Amygdala (tissue), 56 donors: ENCODE measurements at places on chromosomes 6 and 20.

DNA sequence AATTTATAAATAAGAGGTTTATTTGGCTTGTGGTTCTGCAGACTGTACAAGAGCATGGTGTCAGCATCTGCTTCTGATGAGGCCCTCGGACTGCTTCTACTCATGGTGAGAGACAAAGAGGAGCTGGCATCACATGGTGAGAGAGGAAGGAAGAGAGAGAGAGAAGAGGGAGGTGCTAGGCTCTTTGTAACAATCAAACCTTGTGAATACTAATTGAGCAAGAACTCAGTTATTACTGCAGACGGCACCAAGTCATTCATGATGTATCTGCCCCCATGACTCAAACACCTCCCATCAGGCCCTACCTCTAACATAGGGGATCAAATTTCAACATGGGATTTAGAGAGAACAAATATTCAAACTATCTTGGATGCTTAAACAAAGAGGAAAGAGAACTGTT, 6.3 kb upstream of the SIRPG start:
- DNase-seq: no peak

- DNase-seq: no peak
Observed at GRCh38 chr20:20894280-20894679, 181.8 kb upstream of the RALGAPA2 start.

GRCh38 chr6:5412017-5412416, 150.7 kb downstream of the FARS2 start:
- DNase-seq: no peak

DNA sequence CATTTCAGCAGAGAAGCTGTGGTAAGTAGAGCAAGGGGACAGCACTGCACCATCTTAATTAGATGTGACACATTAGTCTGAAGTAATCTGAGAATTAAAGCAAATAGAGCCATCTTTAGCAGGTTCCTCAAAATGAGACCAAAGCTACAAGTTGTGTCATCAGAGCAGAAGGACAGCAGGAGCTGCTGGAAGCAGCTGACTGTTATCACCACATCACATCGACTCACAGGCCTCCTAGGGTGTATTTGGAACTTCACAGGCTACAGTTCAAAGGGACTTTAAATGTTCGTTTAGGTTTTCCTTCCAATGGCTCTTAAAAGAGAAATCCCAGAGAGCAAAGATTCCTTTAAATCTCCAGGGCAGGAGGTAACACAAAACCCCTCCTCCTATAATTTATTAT, 69.5 kb downstream of the LCA5 start:
- no peak for DNase-seq

DNA sequence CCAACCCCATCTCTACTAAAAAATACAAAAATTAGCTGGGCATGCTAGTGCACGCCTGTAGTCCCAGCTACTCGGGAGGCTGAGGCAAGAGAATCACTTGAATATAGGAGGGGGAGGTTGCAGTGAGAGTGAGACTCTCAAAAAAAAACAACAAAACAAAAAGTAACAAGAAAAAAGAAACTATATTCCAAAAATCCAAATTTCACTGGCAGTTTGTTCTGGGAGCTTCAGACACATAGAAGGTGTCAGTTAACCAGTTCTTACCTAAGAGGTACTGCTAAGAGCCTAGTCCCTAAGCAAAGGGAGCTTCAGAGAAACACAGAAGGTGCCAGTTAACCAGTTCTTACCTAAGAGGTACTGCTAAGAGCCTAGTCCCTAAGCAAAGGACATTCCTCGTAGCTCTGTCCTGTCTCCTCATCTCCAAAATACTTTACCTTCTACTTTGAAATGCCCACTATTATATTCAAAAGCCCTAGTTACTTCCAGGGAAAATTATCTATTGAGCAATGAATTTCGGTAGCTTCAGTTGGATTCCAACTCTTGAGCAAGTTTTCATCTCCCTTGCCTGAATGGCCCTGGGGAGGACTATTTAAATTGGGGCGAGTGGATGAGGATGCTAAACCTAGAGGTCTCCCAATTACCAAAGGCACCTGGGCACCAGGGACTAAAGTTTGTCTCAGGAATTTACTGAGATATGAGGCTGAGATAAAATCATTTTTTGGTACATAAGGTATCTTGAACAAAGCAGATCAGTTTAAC, 41.0 kb downstream of the HFE start:
- DNase-seq: no peak

GRCh38 chr6:31713991-31714684, 1.0 kb upstream of the LY6G6D start:
- no peak for DNase-seq

DNA sequence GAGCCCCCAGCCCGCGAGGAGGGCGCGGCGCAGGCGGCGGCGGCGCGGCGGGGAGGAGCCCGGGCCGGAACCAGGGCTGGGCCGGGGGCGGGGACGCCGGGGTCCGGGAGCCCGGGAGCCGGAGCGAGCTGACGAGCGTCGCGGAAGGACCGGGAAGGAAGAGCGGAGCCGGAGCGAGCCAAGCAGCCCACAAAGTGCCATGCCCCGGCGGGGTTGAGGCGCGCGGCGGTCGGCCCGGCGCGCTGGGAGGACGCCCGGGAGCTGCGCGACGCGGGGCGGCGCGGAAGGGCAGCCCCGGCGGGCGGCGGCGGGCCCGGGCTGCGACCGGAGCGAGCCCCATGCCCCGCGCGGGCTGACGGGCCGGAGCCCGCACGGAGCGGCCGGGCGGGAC, 289 bp downstream of the FOXP4 start:
- DNase-seq: no peak

- peak; percentile 39 for DNase-seq
Observed at GRCh38 chr20:46021361-46022359, 7.4 kb upstream of the SLC12A5 start.

GRCh38 chr20:46040902-46041535, 12.0 kb downstream of the SLC12A5 start:
- DNase-seq: no peak

DNA sequence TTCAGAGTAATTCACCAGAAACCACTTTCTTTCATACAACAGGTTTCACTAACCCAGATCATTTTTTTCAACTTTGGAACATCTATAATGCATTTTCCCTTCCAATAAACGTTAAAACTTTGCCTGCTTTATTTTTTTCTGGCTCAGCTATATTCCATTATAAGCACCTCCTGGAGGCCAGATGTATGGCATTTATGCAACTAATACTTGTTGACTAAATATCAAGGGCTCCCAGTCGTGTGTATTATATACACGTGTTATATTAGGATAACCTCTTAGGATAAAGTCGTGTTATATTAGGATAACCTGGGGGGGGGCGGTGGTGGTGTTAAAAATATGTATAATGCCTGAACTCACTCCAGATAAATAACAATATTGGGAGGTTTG, 6.7 kb downstream of the OPN5 start:
- DNase-seq: no peak

DNA sequence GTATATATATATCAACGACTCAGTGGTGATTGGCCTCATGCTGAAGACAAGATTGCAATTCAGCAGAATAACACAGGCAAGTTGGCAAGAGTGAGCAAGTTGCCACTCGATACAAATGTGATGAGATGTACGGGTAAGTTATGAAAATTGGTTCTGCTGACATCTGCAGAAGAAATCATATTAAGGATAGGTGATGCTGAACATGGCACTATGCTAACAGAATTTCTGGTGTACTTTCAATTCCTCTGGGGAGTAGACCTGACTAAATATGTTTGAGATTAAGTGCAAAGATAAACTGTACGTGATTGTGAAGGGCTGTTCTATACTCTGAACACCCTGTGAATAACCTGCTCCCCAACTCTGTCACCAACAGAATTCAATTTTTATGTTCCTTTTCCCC, 758.2 kb downstream of the TBC1D32 start:
- DNase-seq: no peak

GRCh38 chr6:141309295-141309694, 823.4 kb upstream of the GJE1 start:
- no peak for DNase-seq

- no peak for DNase-seq
Observed at GRCh38 chr6:34476447-34476846, 10.6 kb downstream of the PACSIN1 start.

DNA sequence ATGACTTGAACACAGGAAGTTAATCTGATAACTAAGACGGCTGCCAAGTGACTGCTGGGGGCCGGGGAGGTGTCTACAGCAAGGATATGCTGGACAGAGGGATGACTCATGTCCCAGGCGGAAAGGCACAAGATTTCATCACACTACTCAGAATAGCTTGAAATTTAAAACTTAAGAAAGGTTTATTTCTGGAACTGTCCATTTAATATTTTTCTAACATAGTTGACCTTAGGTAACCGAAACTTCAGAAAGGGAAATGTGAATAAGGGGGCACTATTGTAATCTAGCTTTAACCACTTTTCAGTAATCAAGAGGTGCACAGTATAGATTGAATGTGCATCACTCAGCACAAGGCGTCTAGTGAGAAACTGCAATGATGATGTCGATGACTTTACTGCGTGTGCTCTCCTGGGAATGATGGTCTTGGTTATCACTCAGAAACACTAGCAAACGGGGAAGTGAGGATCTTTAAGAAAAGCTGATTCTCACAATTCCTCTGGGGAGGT, 171.5 kb downstream of the QKI start:
- no peak for DNase-seq

GRCh38 chr6:70680396-70680795, 12.7 kb downstream of the SMAP1 start:
- DNase-seq: no peak

DNA sequence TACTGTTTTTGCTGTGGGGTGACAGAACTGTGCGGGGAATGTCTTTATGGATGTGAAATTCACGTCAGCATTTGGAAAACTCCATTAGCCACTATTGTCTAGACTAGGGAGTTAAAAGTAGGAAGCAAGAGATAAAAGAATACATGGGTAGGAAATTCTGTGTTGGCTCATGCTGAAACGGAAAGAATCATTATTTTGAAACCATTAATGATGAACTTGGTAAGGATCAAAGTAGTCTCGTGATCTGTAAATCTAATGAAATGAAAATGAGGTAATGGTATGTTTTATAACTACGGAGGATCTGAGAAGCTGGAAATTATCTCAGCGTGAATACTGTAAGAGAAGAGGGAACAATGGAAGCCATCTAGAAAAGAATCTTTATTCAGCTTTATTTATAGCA, 11.1 kb upstream of the CD40 start:
- no peak for DNase-seq

- DNase-seq: no peak
Observed at GRCh38 chr6:111032484-111033140, 50.8 kb downstream of the RPF2 start.

- no peak for DNase-seq
Observed at GRCh38 chr20:16069389-16070010, 503.7 kb downstream of the KIF16B start.

GRCh38 chr6:35503534-35503933, 6.7 kb upstream of the TEAD3 start:
- DNase-seq: no peak

DNA sequence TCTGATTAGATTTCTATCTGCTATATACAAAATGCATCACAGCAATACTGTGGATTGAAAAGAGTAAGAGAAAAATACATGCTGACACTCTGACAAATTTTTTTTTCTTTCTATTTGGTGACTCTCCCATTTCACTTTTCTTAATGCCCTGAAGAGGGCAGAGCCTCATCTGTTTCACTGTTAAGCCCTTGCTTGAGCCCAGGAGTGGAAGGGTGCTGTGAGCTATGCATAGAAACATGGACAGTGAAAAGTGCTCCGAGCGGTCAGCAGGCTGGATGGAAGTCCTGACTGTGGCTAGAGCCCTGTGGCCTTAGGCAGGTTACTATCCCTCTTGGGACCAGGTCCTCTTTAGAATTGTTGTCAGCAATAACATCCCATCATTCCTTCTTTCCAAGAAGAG, 17.4 kb upstream of the CSE1L start:
- no peak for DNase-seq

DNA sequence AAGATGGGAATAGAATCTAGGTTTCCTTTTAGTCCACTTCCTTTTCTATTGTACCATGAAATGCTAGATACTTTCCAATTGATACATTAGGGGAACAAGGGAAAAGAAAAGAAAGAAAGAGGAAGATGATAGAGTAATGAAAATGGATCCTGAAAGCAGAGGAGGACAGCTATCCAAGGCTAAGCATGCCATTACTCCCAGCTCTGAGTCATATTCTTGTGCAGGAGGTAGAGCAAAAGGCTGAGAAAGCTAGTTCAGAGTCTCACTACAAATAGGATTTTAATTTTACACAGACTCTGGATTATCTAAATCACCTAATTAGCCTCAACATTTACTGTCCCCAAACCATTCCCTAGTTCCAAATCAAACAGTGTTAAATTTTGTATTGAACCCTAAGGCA, 23.6 kb downstream of the RWDD2A start:
- no peak for DNase-seq

DNA sequence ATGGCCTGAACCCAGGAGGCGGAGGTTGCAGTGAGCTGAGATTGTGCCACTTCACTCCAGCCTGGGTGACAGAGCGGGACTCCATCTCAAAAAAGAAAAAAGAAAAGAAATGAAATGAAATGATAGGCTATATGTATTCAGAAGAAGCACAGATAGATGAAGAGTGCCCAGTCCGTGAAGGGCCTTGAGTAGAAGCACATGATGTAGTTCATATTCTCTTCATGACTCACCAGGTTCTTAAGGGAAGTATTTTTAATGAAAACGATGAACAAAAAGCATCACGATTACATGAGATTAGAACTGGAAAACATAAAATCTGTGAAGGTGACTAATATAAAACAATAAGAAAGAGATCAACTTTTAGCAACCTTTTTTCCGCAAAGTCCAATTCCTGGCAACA, 29.8 kb downstream of the TPD52L1 start:
- no peak for DNase-seq

GRCh38 chr6:112936504-112936903, 589.4 kb downstream of the RFPL4B start:
- no peak for DNase-seq

DNA sequence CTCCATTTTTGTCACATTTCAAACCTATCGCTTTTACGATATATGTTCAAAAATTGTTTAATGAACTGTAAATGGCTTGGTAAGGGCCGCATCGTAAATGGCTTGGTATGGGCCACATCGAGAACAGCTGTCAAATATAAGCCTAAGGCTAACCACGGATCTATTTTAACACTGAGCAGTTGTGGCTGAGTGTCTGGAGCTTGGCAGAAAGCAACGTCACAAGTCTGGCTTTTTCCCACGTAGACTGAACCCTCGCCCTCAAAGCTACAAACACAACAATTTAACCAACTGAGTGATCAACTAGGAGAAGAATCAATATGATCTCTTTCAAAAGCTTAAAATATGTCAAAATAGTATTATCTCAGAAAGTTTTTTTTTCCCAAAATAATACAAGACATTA, 71.4 kb upstream of the PRSS16 start:
- no peak for DNase-seq

DNA sequence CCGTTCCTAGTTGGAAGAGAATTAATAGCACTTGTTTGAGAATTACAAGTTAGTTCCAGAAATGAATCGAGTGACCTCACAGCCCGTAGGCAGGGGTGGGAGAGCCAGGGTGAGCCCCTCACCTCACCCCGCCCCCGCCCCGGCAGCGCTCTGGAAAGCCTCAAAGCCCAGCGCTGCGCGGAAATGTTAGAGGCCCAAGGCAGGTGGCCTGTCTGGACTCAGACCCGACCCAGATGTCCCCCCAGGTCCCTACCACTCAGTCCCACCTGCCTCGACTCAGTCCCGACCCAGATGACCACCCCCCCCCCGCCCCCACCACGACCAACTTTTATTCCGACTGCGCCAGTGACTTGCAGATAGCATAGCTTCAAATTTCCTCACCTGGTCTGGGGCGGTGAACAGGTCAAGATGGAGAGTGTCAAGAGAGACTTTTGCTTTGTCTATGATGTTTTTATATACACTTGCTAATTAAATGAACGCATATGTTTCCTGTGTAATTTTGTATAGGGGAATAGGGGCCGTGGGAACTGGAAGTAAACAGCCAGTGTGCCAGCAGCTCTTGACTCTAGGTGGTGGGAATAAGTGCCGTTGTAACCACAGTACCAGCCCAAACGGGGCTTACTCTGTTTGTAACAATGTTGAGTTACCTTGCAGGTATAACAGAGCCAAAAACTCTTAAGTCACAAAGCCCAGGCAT, 1.2 kb upstream of the PXDC1 start:
- no peak for DNase-seq
